Right renal pelvis (tissue), 4 donors: ENCODE measurements at places on chromosomes 7 and 10. TPM values are rescaled to one million over a fixed set of nuclear protein-coding genes. Genes with fewer than 3 reads are reported as not detected.

GRCh38 chr7:79272066-79272669, 181.3 kb downstream of the MAGI2 start:
- DNase-seq, result no peak

The MYL10 gene
- 0.18 TPM for polyA plus RNA-seq

DNA sequence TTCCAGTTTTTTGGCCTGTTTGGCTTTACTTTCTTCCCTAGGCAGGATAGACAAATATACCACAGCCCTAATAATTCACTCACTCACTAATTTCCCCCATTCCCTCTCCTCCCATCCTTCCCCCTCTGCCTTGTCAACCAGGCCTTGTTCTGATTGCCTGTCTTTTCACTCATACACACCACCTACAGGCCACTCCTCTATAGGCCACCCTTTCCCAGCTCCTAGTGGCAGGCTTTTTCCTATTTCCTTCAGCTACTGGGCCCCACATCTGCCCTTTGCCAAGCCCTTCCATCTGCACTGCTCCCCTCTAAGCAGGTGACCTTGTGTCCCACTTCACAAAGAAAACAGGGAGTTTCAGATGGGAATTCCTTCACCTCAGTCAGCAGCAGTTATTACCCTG, 59.8 kb upstream of the MSRB2 start:
- no peak for DNase-seq

GRCh38 chr7:19470031-19470430, 238.8 kb downstream of the POLR1F start:
- DNase-seq, result no peak

The ELOVL3 gene
- polyA plus RNA-seq, result 2.5 TPM

The ZNF438 gene
- 7.0 TPM for polyA plus RNA-seq

GRCh38 chr10:132593389-132593788, 55.8 kb downstream of the INPP5A start:
- DNase-seq, result no peak

DNA sequence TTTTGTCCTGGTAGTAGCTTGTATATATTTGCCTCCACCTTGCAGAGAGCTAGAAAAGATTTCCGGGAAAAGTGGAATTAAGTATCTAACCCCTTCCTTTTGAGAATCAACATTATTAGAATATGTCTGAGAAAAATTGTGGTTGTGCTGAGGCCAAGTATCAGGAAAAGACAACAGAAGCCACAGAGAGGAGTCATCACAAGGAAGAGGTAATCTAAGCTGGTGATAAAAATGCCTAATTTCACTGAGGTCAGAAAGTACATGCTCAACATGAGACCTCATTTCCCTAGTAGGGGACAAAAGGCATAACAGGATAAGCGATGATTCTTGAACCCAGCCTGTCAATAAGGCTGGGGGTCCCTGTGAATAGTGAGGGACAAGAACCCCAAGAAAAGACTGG, 97.0 kb upstream of the PDE1C start:
- DNase-seq, result no peak

- no peak for DNase-seq
These were observed 170.6 kb downstream of the FZD1 start for GRCh38 chr7:91434836-91435235.

- no peak for DNase-seq
These were observed 480.3 kb upstream of the C7orf33 start for GRCh38 chr7:148110097-148110868.

- no peak for DNase-seq
These were observed 328.2 kb upstream of the SHH start for GRCh38 chr7:156140447-156140846.

GRCh38 chr10:119518176-119518575, 24.3 kb downstream of the RGS10 start:
- DNase-seq, result no peak

DNA sequence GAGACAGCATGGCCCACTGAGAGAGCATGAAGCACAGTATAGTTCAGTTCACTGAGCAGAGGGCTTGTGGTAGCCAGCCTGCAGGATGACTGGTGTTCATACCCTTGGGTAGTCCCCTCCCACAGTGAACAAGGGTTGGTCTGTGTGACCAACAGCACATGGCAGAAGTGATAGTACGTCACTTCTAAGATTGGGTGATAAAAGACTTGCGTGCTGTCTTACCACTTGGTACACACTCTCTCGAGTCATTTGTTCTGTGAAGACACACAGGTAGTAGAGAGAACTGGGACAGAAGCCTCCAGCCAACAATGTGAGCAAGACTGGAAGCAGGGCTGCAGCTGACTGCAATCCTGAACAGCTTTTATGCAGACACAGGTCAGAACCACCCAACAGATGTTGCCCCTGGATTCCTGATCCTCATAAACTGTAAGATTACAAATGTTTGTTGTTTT, 14.6 kb downstream of the EPC1 start:
- no peak for DNase-seq

- no peak for DNase-seq
These were observed 3.7 kb upstream of the IL2RA start for GRCh38 chr10:6065835-6066234.

The SLC29A3 gene
- 8.7 TPM for polyA plus RNA-seq

DNA sequence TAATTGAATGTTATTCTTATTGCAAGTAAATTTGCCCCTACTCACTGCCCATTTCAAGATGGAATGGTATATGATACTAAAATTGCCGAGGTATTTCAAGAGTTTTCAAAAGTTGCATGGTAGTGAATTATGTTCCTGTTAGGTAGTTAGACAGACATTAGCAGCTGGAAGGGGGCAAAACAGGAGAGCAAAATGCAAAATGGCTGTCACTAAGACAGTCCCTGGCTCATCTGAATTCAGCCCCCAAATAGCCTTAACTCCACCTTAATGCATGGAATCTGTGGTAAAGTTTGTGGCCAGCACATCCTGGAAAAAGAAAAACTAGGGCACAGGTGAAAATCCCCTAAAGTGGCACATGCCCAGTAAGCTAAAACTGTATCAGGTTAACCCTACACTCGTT, 894.9 kb downstream of the NXPH1 start:
- DNase-seq, result no peak

GRCh38 chr7:32871624-32872371, 19.8 kb downstream of the KBTBD2 start:
- no peak for DNase-seq

The USP6NL gene
- polyA plus RNA-seq, result 31.6 TPM

- no peak for DNase-seq
These were observed 18.0 kb upstream of the FGL2 start for GRCh38 chr7:77217474-77218185.

The LIPM gene
- polyA plus RNA-seq, result not detected

The HOGA1 gene
- polyA plus RNA-seq, result 53.1 TPM

The IFIT1B gene
- not detected for polyA plus RNA-seq

DNA sequence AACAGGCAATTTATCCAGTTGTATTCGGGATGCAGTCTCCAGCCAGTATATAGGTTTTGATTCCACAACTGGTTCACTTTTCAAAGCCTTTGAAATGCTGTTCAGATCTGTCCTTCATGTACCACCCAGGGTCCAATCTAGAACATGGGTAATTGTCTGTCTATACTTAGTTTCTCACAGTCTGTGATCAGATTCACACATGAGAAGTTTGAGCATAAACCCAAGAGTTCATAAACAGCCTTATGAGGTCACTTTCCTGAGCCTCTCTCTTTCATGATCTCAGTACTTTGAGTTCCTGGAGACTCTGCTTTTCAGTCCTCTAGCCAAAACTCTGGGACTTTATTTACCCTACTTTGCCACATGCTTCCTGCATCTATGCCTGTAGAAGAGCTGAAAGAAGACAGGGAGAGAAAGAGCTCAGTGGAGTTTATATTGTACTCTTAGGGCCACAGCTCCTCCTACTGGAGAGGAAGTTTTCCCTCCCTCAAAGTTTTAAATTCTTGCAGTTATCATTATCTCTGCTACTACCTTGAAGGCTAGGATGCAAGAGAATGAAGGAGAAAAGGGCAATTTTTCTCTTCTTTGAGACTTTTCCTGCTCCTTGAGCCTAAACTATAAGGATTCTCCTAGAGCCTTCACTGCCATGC, 172.0 kb downstream of the ZEB1 start:
- no peak for DNase-seq

GRCh38 chr7:105151152-105151551, 137.1 kb downstream of the KMT2E start:
- DNase-seq, result no peak

- DNase-seq, result no peak
These were observed 7.0 kb downstream of the TAX1BP1 start for GRCh38 chr7:27746978-27747377.

The TRPV6 gene
- polyA plus RNA-seq, result 9.1 TPM

The ACTR3C gene
- 6.0 TPM for polyA plus RNA-seq

- no peak for DNase-seq
These were observed 33.5 kb downstream of the AHR start for GRCh38 chr7:17331891-17332501.

The ACTA2 gene
- 181 TPM for polyA plus RNA-seq

The SBDS gene
- polyA plus RNA-seq, result 126 TPM

GRCh38 chr7:42596737-42597136, 315.1 kb downstream of the C7orf25 start:
- no peak for DNase-seq

DNA sequence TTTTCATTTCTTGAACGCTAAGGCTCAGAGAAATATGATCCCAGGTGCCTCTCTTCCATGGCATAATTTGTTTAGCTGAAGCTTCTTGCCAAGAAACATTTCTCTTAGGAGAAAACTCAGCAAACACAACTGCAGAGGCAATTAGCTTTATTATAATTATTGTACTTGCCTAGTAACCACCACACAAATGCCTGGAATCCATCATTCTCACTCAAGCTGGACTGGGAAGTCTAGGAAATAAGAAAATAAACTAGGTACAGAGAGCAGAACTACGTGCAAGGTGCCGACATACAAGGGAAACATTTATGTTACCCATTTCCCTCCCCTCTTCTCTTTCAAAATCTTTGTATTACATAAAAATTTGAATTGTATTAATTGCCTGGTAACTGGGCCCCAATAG, 15.1 kb downstream of the SLC35B4 start:
- DNase-seq, result no peak

DNA sequence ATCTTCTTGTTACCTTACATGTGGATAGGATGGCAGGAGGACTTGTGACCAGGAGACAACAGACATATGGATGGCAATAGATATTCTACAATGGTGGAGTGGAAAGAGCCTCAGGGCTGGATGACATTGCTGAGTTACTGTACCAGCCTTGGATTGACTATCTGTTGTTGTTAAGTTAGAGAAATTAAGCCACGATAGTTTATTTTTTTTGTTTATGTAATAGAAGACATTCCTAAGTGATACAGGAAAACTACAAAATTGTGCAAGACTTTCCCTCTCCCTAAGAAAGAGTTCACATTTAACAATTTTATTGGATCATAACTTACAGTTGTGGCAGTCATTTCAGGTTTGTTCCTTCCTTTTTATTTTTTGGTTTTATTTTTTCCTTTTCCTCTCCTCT, 230.7 kb upstream of the CACNA2D1 start:
- DNase-seq, result no peak

DNA sequence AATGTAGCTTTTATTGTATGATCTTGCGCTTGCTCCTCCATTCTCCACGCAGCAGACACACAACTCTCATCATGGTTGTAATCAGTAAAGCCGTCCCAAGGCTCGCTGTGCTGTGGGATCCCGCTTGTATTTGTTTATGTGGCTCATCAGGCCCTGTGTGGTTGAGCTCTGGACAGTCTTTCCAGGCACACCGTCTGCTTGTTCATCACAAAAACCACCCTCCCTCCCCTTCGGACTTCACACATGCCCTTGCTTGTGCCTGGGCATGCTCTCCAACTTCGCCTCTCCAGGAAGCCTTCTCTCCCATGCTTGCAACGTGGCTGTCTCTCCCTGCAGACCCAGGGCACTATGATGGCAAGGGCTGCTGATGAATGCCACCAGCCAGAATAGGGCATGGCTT, 62.4 kb downstream of the HK1 start:
- no peak for DNase-seq

The INTS15 gene
- polyA plus RNA-seq, result 32.5 TPM
